ENCODE measurements at places on chromosomes 4 and X.

GRCh38 chrX:32455704-32456103, 755.6 kb downstream of the DMD start:
- DNase-seq: no peak

- no peak for DNase-seq
Observed at GRCh38 chrX:103418811-103419340, 42.5 kb downstream of the BEX3 start.

DNA sequence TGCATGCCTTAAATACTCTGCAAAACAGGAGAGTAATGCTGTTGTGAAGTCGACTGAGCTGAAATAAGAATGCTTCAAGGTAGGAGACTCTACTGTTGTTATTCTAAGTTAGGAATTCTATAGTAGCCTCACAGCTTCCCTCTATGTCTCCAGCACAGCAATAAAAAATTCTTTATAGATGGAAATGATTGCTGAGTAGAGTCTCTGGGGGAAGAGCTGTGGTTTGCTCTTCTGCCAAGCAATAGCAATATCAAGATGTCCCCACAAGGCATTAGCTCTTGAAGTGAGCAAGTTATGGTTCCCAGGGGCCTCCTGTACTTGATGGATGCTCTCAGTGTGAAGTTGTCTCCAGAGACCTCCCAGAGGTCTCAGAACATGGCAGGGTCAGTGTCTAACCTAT, 880.6 kb upstream of the FRG1 start:
- no peak for DNase-seq

- no peak for DNase-seq
Observed at GRCh38 chr4:111399623-111400022, 745.6 kb upstream of the FAM241A start.

- DNase-seq: no peak
Observed at GRCh38 chr4:77800077-77800476, 19.1 kb downstream of the CNOT6L start.

- DNase-seq: no peak
Observed at GRCh38 chr4:85393201-85393600, 81.7 kb upstream of the ARHGAP24 start.

DNA sequence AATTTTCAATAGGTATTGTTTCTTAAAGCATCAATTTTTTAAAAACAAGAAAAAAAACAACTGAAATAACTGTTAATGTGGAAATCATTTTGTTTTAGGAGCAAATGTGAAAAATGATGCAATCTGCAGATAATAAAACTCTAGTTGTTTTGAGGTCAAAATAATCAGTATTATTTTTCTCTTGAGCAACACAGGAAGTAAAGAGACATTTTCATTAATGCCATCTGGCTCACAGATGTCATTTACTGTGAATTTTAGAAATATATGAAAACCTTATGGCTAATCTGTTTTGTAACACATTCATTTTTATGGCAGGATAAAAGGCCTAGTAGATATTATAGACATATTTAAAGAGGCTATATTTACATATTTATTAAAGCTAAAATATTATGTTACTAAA, 141.6 kb downstream of the PCDH18 start:
- DNase-seq: no peak

- no peak for DNase-seq
Observed at GRCh38 chrX:12447448-12448064, 309.3 kb downstream of the FRMPD4 start.

DNA sequence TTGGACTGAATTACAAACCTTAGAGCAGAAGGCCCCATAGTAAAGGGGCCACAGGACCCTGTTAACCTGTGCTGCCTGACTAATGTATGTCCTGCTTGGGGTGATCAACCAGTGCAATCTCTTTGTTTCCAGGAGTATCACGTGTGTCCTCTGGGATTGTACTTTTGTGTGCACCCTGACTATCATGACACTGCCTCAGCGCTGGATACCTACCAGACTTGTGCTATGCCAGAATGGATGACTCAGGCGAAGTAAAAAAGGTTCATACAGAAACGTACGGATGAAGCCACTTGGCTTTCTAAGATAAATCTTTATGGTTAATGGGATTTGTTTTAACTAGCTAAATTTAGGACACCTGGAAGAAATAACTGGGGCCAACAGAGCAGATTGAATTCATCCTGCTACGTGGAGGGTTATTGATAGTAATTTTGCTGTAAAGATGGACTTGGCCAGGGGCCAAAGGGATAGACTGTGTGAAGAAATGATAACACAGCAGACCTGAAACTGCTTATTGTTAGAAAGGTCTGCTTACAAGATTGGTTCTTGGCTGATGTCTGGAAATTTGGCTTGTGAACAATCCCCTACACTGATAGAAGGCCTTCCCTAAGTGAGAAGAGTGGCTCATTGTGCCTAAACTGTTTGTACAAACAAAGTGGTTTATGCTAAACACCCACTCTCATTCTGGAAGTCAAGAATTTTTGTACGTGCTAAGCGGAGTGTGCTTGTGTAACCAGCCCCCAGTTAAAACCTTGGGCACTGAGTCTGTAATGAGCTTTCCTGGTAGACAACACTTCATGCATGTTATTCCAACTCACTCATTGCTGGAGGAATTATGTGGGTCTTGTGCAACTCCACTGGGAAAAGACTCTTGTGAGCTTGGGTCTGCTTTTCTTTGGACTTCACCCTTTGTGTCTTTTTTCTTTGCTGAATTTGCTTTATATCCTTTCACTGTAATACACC, 750.5 kb upstream of the HTR2C start:
- DNase-seq: no peak

- DNase-seq: no peak
Observed at GRCh38 chr4:26885912-26886274, 25.3 kb downstream of the STIM2 start.

- DNase-seq: no peak
Observed at GRCh38 chr4:73308286-73308685, 49.7 kb upstream of the ANKRD17 start.

- no peak for DNase-seq
Observed at GRCh38 chr4:153521999-153522801, 56.0 kb downstream of the TMEM131L start.

- no peak for DNase-seq
Observed at GRCh38 chr4:120051253-120051652, 15.4 kb downstream of the MAD2L1 start.
